ENCODE measurements at places on chromosomes 5 and 9.

DNA sequence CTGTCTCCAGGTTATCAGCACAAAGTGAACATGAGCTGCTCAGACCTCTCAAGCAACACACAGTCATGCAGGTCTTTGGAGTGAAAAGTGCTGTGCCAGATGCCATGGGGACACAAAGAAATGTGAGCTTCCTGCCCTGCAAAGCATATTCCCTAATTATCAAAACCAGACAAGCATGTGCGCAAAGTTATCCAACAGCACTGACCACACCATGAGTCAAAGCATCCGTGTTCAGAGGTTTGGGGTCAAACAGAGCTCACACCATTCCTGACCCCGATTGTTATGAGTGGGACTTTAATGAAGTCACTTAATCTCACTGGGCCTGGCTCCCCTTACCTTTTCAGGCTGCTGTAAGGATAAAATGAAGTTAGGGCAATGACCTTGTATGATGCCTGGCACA is 138.5 kb downstream of the SLIT3 start:
- DNase-seq, result no peak

DNA sequence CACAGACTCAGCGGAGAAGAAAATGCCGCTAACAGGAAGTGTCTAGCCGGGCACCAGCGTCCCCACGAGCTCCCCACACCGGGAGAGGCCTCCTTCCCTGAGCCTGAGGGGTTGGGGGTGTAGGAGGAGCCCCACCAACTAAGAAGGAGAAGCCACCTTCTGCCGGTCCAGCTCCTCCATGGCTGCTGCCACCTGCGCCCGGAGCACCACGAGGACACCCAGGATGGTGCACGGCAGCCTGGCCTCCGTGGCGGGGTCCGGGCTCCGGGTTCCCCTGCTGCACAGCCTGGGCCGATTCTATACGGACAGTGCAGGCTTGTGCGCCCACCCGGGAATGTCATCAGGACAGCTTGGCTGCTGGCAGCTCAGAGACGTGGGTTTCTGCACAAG is 297 bp downstream of the LCN8 start:
- no peak for DNase-seq

DNA sequence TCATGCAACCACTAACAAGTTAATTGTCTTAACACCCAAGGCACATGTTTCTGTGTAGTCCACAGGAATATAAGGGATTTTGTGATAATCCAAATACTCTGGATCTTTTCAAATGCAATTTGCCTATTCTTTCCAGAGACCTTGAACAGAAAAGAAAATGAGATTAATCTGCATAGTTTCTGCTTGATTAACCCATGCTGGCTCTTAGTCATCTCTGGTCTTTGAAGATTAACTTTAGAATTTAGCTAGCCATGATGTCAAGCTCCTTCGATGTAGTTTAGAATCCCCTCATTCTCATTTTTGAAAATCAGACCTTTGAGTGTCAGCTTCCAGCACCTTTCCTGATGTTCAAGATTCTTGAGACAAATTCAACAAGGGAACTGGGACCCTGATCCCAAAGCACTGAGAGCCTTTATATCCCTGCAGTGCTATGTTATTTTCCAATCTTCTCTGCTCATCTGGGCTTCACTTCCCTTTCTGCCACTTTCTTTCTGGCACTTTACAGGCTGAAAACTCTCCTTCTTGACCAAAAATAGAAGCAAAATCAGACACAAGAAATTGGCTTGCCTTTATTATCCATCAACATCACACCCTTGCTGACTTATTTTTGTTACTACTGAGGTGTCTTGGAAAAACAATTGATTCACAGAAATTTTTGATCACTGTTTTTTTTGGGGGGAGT is 155.5 kb downstream of the PALM2AKAP2 start:
- DNase-seq, result no peak

DNA sequence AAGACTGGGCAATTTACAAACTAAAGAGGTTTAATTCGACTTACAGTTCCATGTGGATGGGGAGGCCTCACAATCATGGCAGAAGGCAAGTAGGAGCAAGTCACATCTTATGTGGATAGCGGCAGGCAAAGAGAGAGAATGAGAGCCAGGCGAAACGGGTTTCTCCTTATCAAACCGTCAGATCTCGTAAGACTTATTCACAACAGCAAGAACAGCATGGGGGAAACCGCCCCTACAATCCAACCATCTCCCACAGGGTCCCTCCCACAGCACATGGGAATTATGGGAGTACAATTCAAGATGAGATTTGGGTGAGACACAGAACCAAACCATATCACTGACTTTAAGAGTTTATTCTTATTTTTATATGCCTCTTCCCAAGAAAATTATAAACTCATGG is 60.3 kb downstream of the RFK start:
- DNase-seq, result no peak

- DNase-seq, result no peak
These were observed 1782.4 kb upstream of the WWC1 start for GRCh38 chr5:166509085-166509484.

DNA sequence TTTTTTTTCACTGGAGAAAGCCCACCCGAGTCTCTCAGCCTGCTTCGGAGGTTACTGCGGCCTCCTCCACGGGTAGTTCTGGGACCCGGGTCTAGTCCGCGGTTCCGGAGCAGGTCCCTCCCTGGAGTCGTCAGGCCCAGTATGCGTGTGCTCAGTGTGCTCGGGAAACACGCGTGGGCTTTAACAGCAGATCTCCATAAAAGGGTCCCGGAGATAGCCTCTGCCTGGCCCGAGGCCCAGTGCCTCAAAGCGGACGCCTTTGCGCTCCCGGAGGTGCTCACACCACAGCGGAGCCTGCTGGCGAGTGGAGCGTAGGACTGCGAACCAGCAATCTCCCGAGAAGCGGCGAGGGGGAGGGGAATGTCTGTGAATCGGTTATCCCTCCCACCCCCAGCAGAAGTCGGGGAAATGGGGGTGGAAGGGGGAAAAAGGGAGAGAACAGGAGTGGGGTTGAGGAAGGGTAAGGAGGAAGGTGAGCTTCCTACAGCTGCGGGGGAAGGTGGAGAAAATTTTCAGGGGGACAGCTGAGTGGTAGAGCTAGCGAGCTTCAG is 28.7 kb downstream of the CDKN2A start:
- DNase-seq, result no peak

All from skeletal muscle cell (primary cell).